ENCODE measurements at places on chromosomes 7 and 10. TPM values are rescaled to one million over a fixed set of nuclear protein-coding genes. Genes with fewer than 3 reads are reported as not detected.

GRCh38 chr10:101782811-101783735, at the start of gene NPM3:
NPM3 (minus strand) TSS chr10:101783446; CDS start chr10:101783390, 56 bp downstream.
- peak; percentile 87 for DNase-seq

DNA sequence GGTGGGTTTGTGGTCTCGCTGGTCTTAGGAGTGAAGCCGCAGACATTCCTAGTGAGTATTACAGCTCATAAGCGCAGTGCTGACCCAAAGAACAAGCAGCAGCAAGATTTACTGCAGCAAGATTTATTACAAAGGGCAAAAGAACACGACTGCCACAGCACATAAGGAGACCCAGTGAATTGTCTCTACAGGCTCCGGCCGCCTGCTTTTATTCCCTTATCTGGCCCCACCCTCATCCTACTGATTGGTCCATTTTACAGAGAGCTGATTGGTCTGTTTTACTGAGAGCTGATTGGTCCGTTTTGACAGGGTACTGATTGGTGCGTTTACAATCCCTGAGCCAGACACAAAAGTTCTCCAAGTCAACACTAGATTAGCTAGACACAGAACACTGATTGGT, 82.1 kb downstream of the VIPR2 start:
- no peak for DNase-seq

DNA sequence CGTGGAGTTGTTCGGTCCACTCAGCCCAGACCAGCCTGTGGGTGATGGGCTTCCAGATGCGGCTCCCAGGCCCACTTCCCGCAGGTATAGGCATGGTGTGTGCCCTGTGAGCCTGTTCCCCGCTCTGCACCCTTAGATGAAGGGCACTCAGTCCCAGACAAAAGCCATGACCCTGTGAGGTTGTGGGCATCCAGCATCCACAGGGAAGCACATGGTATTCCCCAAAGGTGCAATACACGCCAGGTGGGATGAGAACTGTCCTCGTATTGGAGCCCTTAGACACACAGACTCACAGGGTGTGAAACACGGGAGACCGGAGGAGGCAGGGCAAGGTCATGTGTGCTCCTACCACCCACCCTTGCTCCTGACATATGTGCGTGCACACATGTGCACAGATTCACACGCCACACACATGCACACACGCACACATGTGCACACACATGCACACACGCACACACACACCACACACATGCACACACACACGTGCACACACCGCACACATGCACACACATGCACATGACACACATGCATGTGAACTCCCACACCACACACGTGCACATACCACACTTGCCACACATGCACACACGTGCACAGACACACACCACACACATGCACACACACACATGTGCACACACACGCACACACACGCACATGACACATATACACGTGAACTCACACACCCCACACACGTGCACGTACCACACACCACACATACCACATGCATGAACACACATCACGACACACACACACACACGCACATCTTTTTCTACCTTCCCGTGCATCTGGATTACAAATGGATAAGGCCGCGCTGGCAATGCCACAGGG, 319.4 kb downstream of the WDR37 start:
- peak; percentile 13 for DNase-seq

GRCh38 chr10:98524124-98524523, 77.4 kb upstream of the HPS1 start:
- no peak for DNase-seq

DNA sequence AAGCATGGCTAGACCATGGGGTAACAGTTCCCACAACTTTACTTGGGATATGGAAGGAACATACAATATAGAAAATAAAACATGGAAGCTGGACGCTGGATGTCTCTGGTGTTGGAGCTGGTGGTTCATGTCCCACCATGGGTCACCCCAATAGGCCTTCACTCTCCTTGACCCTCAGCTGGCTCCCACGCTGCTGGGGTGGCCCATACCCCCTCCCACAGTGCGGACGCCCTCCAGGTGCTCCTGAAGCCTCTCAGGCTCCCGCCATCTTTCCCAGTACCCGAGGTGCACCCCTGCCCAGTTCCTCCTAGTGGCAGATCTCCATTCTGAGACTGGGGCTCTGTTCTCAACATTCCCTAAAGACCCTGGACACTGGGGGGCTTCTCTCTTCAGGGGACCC, 5.8 kb upstream of the CPA1 start:
- no peak for DNase-seq

GRCh38 chr7:150405584-150406311, 26.6 kb downstream of the ZNF775 start:
- no peak for DNase-seq

DNA sequence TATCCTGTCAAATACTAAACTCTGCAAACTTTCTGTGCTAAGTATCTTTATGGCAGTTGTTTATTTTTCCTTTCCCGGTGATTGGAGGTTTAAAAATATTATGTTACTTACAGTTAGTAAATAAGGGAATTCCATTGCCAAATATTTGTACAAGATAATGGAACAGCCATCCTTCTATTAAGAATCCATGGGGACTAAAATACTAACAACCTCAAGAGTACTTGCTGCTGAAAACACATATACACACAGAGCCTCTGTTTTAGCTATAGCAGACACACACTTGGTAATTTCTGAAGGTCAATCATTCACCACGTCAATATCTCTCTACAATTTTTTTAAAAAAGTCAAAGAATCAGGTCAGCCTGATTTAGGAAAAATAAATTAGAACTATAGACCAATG, 32.4 kb downstream of the TSPAN12 start:
- no peak for DNase-seq

DNA sequence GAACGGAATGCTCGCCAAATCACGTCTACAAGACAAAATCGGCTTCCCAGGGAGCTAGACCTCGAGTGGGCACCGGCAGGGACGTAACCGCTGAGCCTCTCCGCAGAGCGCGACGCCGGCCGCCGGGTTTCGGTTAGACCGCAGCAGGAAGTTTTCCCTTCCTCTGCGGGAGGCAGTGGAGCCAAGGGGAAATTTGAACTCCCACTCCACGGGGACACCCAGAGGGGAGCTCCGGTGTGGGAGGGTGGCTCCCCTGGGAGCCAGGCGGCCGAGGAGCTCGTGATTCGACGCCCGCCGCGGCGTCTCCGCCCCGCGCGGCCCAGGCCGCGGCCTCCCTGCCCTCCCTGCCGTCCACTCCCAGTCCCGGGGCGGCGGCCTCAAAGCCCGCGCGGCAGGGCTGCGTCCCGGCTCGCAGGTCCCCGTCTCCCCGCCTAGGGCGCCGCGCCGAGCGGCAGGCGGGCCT, 426 bp downstream of the SYPL1 start:
- DNase-seq = peak; percentile 65

DNA sequence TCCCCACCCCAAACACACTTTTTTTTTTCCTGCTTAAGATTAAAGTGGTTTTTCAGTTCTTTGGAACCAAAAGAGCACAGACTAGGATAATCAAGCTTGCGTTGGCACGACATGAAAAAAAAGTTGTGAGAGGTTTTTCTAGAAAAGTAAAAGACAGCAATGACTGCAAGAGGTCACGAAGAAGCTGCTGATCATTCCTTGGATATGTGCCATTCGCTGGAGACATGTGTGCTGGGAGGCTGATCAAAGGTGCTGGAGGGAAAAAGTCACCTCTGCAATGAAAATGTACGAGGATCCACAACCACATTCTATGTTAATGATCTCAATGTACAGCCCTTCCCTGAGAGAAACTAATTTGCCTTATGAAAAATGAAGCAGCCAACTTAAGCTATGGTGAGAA, 5.4 kb downstream of the AKR1B1 start:
- DNase-seq = no peak

DNA sequence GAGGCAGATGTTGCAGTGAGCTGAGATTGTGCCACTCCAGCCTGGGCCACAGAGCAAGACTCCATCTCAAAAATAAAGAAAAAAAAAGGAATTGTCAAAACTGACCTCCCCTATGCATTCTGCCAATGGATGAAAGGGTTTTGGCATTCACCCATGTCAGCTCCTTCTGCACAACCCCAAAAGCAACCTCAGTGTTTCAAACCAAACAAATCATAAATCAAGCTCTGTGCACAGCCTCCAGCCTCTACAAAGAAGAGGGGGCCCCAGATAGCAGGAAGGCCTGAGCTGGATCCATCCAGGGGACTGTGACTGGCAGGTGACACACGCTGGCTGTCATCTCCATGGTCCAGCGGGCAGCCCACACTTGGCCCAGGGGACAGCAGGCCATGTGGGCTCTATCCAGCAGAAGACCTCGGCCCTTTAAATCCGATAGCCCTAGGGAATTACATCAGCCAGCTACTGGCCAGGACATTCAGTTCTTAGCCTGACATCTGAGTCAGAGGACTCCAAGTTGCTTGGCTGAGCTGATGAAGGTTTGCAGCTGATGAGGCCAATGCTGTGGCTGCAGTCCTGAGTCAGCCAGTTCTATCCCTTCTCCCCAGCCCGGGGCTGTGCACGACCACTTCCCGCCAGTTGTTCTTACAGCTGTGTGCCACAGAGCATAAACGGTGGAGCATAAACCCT, 52.0 kb upstream of the FIGNL1 start:
- peak; percentile 86 for DNase-seq

DNA sequence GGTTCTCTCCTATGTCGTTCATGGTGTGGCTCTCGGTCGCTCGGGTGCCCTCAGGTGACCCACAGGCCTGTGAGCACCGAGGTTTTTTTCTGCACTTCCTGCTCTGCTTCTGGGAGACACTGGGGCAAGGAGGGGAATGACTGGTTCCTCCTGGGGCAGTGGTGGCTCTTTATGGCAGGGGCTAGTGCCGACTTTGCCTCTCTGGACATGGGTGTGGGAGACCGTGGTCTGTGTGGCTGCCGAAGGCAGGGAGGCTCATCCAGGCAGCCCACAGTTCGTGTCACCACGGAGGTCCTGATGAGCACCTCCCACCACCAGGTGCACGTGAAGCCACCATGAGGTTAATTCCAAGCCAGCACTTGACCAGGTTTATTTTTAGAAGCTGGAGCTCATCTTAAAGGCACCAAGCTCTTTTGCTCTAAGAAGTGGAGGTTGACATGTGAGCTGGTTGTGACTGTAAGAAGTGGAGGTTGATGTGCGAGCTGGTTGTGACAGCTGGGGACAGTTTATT, 24.7 kb upstream of the DPYSL4 start:
- DNase-seq = no peak

DNA sequence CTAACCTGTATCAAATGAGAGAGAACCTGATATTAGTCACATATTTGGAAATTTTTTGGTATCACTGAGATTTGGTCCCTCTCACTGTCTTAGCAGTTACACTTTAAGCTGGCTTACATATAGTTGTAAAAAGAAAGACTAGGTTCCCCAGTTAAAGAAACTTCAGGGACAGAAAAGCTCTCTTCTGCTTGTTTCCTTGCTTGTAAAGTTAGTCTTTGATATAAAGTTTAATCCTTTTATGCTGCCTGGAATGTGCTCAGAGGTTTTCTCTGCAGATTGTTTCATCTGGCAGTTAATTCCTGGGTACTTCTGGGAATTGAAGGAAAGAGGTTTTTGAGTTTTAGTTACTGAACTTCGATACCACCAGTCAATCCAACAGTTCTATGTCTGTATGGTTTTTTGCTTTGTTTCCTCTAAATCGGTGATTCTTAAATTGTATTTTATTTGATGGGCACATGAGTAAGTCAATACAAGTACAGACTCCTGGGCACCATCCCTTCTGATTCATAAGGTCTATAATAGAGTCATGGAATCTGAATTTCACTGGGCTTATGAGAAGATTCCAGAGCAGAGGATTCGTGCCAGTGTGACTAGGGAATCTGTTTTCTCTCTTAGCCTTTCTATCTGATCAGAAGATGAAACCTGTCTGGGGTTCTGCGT, 1080.9 kb upstream of the C7orf33 start:
- DNase-seq = no peak

- no peak for DNase-seq
These were observed 80.6 kb upstream of the NAMPT start for GRCh38 chr7:106365252-106366005.

The AGR2 gene
- not detected for total RNA-seq

The OR2A5 gene
- total RNA-seq = not detected

The AKR1C2 gene
- 23.6 TPM for total RNA-seq

The RSU1 gene
- 45.4 TPM for total RNA-seq

The TMUB1 gene
- 53.6 TPM for total RNA-seq
